Effector memory CD8-positive, alpha-beta T cell (primary cell): ENCODE measurements at places on chromosomes 5 and 9.

DNA sequence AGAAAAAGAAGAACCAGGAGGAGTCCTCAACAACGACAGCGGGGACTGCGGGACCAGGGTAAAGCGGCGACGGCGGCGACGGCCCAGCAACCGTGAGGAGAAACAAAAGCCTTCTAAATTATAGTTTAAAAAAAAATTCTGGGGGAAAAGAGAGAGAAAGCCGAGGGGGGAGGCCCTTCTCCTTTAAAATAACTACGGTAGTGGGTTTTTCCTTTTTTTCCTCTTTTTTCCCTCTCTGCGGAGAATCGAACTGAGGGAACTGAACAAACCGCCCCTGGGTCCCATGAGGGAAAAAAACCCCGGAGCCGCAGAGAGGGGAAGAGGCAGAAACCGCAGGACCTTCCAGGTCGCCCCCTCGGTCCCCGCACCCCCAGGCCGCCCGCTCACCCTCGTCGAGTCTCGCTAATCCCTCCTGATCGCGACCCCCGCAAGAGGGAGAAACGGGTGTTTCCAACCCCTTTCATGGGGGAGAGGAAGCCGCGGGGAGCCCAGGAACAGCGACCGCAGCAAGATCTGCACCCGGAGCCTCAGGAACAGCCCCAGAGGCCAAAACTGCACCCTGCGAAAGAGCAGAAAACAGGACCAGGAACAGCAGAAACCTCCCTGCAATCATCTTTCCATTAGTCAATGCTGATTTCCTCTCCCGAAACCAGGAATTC is 453 bp downstream of the CPEB4 start:
- DNase-seq: no peak

- no peak for DNase-seq
These were observed 1.5 kb downstream of the LCN10 start for GRCh38 chr9:136740971-136741882.

DNA sequence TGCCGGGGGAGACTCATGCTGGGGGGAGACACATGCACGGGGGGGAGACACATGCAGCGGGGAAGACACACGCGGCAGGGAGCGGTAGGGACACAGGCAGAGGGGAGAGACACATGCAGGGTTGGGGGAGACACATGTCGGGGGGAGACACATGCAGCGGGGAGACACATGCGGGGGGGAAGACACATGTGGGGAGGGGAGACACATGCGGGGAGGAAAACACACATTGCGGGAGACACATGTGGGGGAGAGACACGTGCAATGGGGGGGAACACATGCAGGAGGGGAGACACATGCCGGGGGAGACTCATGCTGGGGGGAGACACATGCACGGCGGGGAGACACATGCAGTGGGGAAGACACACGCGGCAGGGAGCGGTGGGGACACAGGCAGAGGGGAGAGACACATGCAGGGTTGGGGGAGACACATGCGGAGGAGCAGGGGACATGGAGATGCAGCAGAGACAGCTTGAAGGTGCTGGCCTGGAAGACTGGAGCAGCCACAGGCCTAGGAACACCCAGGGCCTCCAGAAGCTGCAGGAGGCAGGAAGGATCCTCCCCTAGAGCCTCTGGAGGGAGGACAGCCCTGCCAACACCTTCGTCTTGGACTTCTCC is 20.3 kb upstream of the OLFM1 start:
- DNase-seq: no peak

DNA sequence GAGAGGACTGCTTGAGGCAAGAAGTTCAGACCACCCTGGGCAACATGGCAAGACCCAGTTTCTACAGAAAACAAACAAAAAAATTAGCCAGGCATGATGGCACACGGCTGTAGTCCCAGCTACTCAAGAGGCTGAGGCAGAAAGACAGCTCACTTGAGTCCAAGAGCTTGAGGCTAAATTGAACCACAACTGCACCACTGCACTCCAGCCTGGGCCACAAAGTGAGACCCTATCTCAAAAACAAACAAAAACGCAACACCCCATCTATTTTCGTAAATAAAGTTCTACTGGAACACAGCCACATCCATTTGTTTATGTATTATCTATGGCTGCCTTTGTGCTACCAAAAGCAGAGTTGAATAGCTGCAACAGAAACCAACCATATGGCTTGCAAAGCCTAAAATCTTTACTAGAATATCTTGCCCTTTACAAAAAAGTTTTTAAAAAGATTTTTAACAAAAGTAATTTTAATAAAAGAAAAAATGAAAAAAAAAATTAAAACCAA is 67.5 kb downstream of the SETX start:
- no peak for DNase-seq

- no peak for DNase-seq
These were observed 37.8 kb downstream of the TLE4 start for GRCh38 chr9:79609468-79610018.

- DNase-seq: no peak
These were observed 588 bp upstream of the ZBED3 start for GRCh38 chr5:77087484-77088261.

GRCh38 chr5:76364226-76364589 is 38.9 kb upstream of the IQGAP2 start:
- no peak for DNase-seq

- no peak for DNase-seq
These were observed 175.1 kb downstream of the PCSK1 start for GRCh38 chr5:96257904-96258303.

DNA sequence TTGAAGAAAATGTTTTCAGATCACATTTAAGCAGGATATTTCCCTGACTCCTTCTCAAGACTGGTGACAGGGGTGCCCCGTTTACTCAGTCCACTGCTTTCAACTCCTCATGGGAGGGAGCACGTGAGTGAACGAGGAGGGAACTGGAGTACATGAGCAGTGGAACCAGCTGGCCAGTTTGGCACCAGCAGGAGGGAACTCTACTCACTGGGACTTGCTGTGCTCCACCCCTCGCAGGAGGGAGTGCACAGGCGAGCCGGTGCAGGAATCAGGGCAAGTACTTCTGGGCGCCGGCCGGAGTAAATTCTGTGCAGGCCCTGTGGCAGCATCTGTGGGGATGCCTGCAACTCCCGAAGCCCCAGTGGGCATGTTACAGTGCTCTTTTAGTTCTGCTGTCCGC is 1941.1 kb upstream of the C9orf72 start:
- DNase-seq: no peak

DNA sequence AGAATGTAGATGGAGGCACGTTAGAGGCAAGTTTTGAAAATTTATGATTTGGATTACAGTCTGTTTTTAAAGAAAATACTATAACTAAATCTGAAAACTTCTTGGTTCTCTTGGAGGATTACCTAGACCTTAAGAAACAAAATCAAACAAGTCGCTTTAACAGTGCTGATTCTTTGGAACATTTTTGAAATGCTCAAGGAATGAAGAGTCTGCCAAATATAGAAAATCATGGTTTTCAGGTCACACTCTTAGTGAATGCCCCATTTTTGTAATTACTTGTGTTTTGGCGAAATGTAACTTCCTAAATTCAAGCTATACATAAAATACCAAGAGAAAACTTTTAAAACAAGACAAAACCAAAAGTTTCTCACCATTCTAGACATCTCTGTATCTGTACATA is 93.2 kb downstream of the EQTN start:
- no peak for DNase-seq

GRCh38 chr9:16928179-16928945 is 57.9 kb upstream of the BNC2 start:
- DNase-seq: no peak

- DNase-seq: no peak
These were observed 291.4 kb upstream of the SLC30A5 start for GRCh38 chr5:68802430-68802829.

DNA sequence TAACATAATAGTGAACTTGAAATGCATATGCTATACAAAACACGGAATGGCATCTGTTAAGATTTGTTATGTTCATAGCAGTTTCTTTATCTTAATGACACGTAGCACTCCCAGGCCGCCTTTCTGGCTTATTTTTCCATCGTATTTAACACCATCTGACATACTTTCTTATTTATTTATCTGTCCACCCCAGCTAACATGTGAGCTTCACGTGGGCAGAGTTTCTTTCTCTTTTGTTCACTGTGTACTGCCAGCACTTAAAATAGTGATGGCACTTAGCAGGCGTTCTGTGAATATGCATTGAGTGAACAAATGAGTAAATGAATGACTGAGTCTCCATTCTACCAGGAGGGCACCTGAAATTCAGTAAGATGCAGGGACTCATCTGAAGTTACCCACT is 29.4 kb upstream of the SYNPO start:
- DNase-seq: no peak

DNA sequence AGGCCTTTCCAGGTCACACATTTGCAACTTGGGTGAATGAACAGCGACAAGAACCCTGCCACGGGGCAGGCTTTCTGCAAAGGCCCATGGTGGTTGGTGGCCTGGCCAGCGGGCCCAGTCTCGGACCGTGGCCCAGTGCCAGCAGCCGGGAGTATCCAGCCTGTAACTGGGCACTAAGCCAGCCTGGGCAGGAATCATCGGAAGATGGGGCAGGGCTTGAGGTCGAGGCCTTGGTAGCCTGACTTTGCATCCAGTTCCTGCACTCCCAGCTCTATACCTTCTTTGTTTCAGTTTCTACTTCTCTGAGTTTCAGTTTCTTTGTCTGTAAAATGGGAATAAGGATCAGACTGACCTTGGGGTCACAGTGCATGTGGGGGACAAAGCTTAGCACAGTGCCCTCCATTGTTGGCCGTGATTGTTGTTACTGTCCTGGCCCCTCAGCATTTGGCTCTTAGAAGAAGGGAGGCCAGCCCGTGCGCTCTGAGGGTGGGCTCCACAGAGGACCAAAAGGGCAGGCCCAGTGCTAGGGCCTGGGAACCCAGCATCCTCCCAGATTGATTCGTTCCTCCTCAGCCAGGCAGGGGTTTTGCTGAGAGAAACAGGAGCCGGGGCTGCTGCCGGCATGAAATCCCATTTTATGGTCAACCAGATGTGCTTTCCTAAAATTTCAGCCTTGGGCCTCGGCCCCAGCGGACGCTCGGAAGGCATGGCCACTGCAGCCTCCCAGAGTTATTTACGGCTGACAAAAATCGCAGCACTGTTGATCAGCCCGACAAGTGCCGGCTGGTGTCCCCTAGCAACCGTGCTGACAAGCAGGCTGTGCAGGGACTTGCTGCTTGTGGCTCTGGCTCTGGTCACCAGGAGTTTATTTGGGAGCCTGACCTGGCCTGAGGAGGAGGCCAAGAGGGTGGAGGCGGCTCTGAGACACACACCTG is 43.6 kb downstream of the JADE2 start:
- DNase-seq: no peak

DNA sequence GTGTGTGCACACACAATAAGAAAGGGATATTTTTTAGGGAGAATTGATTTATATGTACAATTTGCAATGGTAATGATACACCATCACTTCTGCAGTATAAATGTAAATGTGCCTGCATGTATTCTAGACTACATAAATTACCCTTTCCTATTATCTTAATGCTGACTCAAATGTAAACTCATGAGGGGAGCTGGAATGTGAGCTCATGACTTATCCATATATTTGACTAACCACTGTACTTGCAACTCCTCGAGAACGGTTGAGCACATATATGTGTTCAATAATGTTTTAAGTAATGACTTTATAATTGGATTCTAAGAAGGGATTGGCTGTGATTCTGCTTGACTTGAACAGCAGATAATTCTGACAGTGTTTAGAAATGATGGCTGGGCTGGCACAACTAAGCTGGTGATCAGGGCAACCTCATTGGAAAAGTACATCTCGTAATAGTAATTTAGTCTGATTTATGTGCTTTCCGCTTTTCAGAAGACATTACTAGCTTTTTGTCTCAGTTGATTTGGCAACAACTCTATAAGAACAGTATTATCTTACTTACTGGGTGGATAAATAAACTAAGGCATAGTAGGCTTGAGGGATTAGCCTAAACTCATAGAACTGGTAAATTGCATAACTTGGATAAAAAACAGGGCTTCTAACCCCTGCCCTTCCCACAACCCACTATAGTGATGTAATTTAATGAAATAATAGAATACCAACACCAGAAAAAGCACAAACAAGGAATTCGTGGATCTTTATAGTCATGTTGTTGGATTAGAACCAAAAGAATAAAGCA is 130.2 kb upstream of the SPEF2 start:
- no peak for DNase-seq

DNA sequence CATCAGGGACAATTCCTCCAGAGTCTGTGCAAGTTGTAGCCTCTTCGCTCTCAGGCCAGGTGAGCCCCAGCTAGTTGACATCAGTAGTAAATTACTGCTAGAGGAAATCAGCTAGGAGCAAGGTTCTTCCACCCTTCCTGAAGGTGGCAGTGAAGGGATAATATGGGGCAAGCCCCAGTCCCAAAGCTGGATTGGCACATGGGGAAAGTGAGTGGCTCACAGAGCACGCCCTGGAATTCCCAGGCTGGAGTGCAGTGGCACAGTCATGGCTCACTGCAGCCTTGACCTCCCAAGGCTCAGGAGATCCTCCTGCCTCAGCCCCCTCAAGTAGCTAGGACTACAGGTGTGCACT is 82.1 kb downstream of the CYFIP2 start:
- DNase-seq: no peak

GRCh38 chr5:125660231-125660895 is 762.8 kb upstream of the GRAMD2B start:
- DNase-seq: no peak

DNA sequence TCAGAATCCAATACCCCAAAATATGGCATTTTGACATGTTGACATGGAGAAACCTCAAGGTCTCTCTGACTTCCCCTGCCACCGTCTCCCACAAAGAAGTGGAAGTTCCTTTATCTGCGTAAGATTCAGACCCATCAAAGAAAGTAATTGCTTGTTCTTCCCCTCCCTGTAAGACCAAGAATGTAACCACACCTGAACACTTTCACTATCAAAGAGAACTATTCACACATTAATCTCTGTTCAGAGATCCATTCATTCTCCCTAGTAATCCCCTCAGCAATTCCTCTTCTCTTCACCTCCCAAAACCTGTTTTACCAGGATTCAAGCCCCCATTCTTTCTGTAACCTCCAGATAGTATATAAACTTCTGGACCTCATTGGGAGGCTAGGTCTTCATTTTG is 4.1 kb upstream of the SLC1A1 start:
- no peak for DNase-seq

DNA sequence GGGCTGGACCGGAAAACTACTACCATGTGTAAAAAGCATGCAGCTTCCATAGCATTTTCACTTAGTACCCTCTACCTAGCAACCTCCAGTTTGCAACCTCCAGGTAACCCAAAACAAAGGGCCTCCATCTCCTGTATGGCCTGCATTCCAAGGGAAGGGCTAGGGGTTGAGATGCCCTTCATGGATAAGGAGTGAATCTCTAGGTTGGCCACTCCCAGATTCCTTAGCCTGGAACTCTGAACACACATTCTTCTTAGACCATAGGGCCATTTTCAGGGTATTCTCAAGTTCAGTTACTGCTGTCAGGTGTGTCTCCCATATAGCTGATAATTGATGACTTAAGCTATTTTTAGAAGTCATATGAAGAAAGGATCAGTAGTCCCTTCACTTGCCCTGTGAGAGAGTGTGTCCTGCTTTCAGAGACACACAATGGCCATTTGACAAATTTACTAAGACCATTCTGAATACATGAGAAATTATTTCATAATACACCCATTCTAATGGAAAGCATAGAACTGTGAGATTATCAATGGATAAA is 22.5 kb downstream of the HSPB3 start:
- no peak for DNase-seq

DNA sequence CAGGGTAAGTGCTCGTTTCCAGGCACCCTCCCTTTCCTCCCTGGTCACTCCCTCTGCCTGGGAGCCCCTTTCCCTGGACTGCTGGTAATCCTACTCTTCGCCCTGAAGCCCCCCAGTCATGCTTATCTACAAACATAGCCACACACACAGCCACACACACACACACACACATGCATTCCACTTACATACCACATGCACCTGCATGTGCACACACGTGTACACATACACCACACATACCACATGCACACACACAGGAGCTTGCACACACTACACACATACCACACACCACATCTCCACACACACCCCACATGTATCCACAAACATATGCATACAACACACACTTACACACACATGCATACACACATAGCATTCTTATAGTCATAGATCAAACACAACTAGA is 358.5 kb downstream of the GADD45G start:
- no peak for DNase-seq
